ENCODE measurements at places on chromosomes 1 and 21. TPM values are rescaled to one million over a fixed set of nuclear protein-coding genes. Genes with fewer than 3 reads are reported as not detected.
A peak's percentile ranks its signal among the peaks of the same experiment; 100 is the strongest.

DNA sequence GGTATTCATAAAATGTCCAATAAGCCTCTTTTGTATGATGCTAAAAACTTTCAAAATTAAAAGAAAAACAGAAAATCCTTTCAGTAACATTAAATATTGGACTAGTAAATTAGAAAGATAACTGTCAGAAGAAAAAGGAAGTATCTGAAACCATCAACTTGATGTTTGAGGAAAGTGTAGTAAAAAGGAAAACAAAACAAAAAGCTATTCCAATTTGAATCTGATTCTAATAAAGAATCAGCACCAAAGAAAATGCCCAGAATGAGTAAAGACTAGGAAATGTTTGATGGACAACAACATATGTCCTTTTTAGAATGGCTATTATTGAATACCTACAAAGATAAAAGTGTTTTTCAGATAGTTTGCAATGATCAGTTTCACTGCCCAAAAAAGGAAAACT is 79.9 kb upstream of the RBM34 start:
- peaks cover 15% of the 10 kb centered on the region for H3K4me1 ChIP-seq
- H3K27me3 ChIP-seq = no peaks in the 10 kb centered on the region
- peaks cover 28% of the 10 kb centered on the region for H3K36me3 ChIP-seq
- H3K27ac ChIP-seq = no peak overlapping the region

DNA sequence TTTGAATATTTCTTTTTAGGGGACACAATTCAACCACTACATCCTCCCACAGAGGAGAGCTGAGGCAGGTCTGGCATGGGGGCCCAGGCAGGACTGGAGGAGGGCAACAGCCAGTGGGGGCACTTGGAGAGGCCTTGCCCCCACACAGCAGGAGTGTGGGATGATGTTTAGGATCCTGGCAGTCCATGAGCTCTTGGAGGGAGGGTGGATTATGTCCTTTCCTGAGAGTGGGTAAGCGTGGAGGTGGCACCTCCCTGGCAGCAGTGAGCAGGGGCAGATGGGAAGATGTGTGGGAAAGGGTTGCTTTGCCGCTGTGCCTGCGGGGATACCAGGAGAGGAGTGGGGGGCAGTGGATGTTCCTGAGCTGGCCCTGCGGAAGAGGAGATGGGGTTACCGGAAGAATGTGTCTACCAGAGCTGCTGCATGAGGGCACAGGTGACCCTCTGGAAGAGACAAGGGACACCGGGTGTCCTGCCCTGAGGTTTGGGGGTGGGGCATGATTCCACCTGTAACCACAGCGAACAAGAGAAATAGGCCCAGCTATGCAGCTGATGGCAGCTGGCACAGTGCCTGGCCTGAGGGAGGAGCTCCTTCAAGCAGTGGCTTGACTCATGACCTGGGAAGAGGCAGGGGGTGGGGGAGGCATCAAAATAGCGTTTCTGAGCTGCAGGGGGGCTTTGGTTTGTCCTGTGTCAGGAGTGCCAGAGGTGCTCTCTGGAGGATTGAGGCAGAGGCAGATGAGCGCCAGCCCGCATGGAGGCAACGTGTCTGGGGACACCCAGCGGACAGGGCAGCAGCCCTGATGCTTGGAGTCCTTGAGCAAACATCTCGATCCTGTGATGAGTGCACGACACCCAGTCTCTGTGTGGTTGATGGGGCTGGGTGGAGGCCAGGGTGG is 123.9 kb upstream of the TMPRSS2 start:
- peaks cover 13% of the 10 kb centered on the region for H3K36me3 ChIP-seq
- no peaks in the 10 kb centered on the region for H3K27me3 ChIP-seq
- peak overlapping the region; percentile 36 for H3K4me3 ChIP-seq
- DNase-seq = peak; percentile 82
- H3K27ac ChIP-seq = peak overlapping the region; percentile 78

The COL8A2 gene
- not detected for total RNA-seq

GRCh38 chr1:156682166-156682890 is 5.1 kb upstream of the NES start:
- no peak overlapping the region for H3K4me3 ChIP-seq
- no peak overlapping the region for H3K27ac ChIP-seq
- no peak for DNase-seq
- peaks cover 62% of the 10 kb centered on the region for H3K27me3 ChIP-seq
- H3K36me3 ChIP-seq = peaks cover 4% of the 10 kb centered on the region
- peaks cover 10% of the 10 kb centered on the region for H3K4me1 ChIP-seq

DNA sequence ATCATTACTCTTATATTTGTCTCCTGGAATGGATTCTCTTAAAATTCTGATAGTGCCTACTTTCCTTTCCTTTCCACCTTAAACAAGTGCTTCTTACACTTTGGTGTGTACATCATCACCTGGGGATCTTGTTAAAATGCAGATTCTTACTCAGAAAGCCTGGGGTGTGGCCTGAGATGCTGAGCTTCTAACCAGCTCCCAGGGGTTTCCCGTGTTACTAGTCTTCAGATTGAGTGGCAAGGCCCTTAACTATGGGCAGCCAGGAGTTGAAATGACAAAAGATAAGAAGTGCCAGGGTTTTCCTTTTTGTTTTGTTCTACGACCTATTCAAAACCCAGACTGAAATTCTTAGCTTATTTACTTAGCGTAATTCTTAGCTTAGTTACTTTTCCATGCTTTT is 159.2 kb downstream of the HFM1 start:
- no peaks in the 10 kb centered on the region for H3K36me3 ChIP-seq
- no peak overlapping the region for H3K4me3 ChIP-seq
- H3K27ac ChIP-seq = no peak overlapping the region
- no peak for DNase-seq
- H3K27me3 ChIP-seq = no peaks in the 10 kb centered on the region

DNA sequence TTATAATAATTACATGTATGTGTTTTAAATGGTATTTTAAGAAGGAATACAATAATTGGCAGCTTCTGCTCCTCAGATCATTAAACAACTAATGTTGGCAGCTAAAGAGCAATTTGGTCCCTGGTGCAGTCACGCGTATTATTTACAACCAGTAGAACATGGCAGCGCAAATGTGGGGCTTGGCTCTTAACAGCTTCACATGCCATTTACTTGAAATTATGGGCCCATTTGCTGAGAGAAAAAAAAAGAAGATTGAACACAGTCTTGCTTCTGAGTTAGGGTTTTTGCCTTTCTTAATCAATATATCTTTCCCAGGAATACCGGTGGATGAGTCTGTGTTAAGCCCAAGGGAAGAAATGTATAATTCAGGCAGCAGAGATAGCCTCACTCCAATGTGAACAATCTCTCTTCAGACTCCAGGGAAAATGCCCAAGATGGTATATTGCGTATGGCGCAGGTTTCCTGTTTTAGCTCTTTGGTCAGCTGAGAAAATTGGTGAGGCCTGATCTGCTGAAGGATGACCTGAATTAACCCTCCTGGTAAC is 174.5 kb downstream of the DISC1 start:
- no peak overlapping the region for H3K4me3 ChIP-seq
- H3K27ac ChIP-seq = no peak overlapping the region
- no peaks in the 10 kb centered on the region for H3K27me3 ChIP-seq
- DNase-seq = no peak
- H3K4me1 ChIP-seq = peaks cover 10% of the 10 kb centered on the region

DNA sequence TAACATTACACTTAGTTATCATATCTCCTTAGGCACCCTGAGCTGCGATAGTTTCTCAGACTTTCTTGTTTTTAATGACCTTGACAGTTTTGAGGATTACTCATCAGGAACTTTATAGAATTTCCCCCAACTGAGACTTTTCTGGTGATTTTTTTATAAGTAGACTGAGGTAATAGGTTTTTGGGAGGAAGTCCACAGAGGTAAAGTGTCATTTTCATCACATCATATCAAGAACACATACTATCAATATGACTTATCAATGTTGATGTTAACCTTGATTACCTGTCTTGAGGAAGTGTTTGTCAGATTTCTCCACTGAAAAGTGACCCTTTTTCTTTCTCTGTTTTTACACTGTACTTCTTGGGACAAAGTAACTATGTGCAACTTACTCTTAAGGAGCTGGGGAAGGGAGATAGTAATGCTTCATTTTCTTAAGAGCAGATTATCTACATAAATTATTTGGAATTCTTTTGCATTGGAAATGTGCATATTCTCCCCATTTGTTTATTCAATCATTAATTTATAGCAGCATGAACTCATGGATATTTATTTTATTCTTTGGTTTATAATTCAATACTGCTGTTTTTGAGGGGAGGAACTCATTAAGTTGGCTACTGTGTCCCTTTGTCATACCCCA is 72.8 kb upstream of the HSD17B7 start:
- peaks cover 3% of the 10 kb centered on the region for H3K27me3 ChIP-seq
- no peaks in the 10 kb centered on the region for H3K36me3 ChIP-seq
- no peak overlapping the region for H3K27ac ChIP-seq
- no peak for DNase-seq
- no peak overlapping the region for H3K4me3 ChIP-seq
- no peaks in the 10 kb centered on the region for H3K4me1 ChIP-seq

DNA sequence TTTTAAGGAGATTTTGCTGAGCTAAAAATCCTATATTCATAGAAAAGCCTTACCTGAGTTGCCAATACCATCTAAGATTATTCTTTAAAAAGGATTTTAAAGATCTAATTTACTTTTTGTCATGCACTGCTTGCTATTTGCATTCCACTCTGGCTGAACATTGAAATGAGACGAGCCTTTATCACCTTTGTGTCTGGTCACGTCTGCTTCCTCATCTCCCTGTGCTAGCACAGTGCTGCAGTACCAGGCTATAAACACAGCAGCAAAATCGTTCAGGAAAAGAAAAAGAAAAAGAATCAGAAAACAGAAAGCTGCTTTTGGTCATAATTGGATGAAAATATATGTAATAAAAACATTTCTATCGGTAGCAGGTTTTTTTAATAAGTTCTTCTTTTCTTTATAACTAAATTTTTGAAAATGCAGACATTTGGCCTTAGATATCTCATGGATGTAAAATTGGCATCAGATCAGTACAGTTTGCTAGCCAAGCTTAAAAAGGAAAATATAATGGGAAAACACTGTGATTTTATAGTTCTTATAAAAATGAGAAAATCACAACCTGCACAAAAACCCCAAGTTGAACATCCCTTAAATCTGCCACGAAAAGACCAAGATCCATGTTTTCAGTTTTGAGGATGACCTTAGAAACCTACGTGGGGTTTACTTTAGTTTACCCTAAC is 735.7 kb upstream of the CXADR start:
- no peaks in the 10 kb centered on the region for H3K4me1 ChIP-seq
- H3K4me3 ChIP-seq = no peak overlapping the region
- no peak overlapping the region for H3K27ac ChIP-seq
- DNase-seq = no peak

The CLDN19 gene
- not detected for total RNA-seq

The SLC2A5 gene
- total RNA-seq = not detected
